ENCODE measurements at places on chromosomes 1 and 21.

- DNase-seq: no peak
Measured at GRCh38 chr1:9573723-9574122, 15.0 kb upstream of the TMEM201 start.

DNA sequence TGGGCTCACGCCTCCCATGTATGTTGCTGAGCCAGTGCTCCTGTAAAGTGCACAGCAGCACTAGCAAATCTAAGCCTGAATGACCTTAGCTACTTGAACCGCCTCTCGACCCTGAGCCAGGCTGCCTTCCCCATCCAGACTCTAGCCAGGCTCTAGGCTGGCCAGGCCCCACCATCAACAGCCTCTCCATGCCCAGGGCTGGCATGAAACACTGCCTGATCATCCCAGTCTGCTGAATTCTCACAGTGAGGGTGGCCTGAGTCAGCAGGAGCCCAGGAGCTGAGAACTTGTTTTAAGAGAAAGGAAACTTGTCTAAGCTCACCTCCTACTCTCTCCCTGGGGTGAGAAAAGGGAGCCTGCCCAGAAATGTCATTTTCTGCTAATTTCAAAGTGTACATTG is 733.3 kb downstream of the PTPRU start:
- no peak for DNase-seq

GRCh38 chr1:30659702-30660101 is 63.7 kb downstream of the MATN1 start:
- DNase-seq: no peak

DNA sequence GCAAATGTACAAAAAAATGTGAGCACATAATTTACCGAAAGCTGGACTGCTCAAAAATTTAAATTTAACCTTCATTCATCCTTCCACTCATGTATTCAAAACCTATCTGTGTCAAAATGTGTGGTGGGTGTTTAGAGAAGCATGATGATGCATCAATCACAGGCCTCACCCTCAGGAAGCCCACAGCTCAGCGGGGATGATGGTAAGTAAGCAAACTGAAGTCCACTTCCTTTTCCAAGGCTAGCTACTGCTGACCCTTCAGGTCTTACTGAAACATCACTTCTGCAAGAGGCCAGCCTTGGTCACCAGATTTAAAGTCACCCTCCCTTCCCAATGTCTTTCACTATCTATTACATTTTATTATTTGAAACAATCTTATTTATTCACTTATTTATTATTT is 254.5 kb downstream of the DNM3 start:
- DNase-seq: no peak

DNA sequence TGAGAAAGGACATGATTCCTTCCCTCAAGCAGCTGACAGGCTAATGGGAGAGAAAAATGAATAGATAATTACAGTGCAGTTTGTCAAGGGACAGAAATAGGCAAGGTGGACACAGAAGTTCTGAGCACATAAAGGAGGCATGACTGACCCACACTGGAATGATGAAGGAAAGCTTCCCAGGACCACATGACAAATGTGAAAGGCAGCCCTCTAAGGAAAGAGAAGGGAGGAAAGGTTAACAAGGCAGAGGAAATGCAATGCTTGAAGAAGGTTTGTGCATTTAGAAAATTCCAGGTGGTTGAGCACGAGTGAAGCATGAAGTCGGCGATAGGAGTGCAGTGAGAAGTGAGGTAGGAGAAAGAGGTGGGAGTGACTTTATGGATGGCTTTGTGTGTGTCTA is 37.4 kb downstream of the LAMC2 start:
- no peak for DNase-seq

DNA sequence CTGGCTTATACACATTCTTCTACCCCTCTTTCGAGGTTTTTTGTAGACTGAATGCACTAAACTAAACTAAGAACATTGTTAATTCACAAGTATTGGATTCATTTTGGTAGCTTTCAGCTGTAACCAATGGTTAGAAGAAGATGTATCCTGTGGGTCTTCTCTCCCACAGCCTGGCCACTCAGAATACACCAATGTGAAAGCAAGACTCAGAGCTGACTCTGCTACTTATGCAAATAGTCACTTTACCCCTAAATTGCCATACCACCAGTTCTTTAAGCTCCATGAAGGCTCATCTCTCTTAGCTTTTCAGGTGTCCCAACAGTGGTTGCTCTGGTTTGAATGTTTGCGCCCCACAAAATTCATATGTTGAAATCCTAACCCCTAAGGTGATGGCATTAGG is 60.1 kb downstream of the RGS13 start:
- no peak for DNase-seq

DNA sequence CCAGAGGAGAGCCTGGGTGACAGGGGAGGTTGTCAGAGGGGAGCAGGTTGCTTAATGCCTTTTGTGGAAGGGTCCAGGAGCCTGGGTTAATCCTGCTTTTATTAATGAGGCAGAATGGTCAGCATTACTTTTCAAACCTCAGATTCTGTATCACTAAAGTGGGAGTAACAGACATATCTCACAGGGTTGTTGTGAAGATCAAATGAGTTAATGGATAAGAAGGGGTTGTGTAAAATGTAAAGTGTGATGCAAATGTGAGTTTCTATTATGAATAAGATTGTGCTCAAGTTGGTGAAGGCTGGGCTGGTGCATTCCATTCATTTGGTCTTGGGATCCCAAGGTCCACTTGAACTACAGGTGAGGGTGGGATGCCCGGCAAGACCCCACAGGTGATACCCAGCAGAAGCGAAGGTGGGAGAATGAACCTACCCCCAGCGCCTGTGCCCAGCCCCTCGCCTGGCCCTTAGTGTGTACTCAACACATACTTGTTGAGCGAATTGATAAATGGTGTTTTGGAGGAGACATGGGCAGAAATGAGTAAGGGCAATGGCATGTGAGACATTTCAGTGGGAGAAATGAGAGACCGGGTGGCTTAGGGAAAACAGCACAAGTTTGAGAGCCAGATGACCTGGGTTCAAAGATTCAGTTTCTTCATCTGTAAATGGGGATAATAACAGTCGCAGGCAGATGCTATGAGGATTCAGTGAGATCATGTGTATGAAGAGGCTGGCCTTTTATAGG is 6.2 kb downstream of the SLC26A9 start:
- no peak for DNase-seq

DNA sequence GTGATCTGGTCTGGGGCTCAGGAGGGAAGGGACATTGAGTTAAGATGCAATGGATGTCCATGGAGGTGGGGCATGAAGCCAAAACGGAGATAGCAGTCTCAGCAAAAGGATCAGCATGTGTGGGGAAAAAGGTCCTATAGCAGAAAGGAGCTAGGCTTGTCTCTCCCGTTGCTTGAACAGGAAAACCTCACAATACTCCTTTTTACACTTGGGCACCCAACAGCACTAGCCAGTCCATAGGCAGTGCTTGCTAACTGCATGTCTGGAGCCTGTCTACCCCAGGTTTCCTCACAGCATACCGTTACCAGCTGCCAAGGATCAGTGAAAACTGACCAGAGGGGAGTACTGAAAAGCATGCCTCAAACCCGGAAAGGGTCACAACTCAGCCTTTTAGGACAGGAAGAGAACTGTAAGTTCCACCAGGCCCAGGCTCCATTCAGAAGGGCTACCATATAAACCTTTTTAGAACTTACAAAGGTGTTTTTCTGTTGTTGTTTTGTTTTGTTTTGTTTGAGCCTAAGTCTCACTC is 78.6 kb downstream of the JAK1 start:
- no peak for DNase-seq

DNA sequence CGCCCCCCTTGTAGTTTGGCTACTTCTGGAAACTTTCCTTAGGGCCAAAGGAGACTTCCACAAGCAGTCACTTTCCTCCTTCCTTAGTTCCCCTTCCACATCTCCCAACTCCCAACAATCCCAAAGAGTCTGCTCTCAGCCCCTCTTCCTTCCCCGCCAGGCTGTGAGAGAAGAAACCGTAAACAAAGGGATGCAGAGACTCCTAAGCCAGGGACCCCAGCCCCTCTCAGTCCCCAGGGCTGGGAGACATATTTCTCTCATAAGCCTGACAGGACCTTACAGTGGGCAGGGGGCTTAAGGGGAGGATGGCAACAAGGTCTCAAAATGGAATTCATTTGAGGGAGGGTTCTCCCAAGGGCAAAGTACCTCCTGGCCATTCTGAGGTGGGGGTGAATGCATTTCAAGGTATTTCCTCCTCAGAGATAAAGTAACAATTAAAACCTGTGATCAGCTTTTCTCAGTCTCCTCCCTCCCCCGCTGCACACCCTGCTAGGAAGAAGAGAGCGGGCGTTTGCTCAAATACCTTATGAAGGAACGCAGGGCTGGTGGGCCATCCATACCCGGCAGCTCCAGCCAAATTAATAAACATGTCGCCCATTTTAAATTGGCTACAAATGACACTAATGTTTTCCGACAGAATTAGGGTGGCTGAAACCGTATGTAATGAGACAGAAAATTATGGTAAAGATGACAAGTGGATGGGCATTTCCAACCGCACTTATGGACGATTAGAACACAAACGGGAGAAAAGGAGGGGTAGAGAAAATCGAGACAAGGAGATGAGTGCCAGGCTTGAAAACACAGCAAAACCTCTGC is 4.0 kb downstream of the BARHL2 start:
- no peak for DNase-seq

GRCh38 chr1:117576236-117576635 is 29.6 kb upstream of the TENT5C start:
- DNase-seq: no peak

DNA sequence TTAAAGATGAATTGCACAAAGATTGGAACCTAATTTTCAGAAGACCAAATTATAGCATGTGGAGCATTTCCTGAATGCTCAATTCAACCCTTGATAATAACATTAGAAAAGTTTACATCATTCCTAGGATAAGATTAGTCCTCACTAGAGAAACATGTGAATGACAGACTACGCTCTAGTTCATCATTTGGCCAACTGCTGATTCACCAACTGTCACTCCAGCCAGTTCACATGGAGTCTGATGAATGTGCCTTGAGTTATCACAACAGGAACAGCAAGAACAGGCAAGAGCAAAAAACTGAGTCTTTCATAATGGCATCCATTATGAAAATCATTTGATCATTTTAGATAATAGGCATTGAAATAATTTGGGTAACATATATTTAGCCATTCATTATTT is 415.9 kb downstream of the PTPRC start:
- DNase-seq: no peak

DNA sequence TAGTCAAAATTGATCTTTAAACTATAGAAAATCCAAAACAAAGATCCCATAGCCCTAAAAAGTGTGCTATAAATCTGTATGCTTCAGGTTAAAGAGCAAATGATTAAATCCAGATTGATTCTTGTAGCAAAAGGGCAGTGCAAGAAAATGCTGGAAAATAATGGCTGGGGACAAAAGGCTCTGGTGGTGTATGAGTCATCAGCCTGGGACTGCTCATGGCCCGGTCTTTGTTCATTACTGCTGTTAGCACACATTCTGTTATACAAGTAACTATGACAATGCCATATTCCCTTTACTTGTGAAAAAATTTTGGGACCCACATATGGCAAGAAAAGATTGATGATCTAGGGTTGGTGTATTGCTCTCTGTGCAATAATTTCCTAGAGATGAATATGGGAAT is 89.1 kb downstream of the RWDD3 start:
- no peak for DNase-seq

GRCh38 chr1:230272557-230272956 is 153.6 kb downstream of the PGBD5 start:
- no peak for DNase-seq

DNA sequence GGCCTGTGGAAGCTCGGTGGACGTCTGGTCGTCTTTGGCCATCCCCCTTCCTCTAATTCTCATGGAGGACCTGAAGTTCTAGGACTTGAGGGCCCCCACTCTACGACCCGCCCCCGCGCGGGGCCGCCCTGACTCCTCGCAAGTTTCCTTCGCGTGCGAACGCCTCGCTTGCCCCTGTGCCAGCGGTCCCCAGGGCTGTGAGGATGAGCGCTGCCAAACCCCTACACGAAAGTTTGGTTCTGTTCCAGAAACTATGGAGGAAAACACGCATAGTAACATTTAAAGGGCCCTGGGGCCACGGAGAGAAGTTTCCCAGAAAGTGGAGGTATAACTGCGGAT is 304 bp upstream of the GNG12 start:
- no peak for DNase-seq

GRCh38 chr1:30719406-30720270 is 3.7 kb downstream of the MATN1 start:
- no peak for DNase-seq

DNA sequence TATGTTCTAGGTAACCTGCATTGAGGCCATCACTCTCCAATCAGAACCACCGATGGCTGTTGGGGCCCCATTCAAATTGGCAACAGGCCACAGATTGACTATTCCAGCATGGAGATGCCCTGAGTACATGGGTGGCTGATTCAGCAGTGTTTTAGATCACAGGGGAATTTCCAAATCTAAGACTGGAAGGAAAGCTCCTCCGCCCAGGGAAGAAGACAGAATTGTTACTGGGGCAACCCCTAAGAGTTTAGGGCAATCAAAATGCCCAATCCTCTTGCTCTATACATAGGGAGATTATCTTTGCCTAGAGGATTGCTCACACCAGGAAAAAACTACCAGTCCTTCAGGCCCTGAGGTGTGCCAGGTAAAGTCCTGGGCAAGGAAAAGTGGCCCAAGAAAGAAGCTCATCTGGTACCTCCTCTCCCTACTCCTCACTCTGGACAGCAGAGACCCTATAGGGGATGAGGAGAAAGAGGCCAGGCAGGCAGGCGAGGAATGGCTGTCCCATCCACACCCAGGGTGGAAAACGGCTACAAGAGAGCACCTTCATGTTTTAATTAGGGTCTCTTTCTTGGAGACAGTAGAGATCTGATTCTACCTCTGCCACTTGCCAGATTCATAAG is 5.8 kb downstream of the S100A8 start:
- no peak for DNase-seq

DNA sequence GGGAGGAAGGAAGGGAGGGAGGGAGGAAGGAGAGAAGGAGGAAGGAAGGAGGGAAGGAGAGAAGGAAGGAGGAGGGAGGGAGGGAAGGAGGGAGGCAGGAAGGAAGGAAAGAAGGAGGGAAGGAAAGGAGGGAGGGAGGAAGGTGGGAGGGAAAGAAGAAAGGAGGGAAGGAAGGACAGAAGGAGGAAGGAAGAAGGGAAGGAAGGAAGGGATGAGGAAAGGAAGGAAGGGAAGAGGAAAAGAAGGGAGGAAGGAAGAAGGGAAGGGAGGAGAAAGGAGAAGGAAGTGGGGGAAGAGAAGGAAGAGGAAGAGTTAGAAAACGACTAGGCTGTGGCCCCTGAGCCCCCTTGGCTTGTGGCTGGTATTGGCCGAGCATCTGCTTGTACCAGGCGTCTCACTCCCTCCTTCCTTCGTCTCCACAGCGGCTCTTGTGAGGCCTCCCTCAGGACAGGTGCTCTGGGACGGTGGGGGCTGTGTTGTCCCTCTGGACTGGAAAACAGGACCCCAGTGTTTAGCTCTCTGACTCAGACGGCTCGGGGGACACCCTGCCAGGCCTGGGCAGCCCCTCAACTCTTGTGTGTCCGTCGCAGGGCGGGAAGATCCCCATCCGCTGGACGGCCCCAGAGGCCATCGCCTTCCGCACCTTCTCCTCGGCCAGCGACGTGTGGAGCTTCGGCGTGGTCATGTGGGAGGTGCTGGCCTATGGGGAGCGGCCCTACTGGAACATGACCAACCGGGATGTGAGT is 36.2 kb upstream of the C1QA start:
- no peak for DNase-seq

- DNase-seq: no peak
Measured at GRCh38 chr21:39938086-39938625, 70.9 kb downstream of the PCP4 start.
